AG09309 (cell line): ENCODE measurements at places on chromosomes 5 and 9.

GRCh38 chr9:28951945-28952344 is 1378.7 kb upstream of the C9orf72 start:
- DNase-seq = no peak

DNA sequence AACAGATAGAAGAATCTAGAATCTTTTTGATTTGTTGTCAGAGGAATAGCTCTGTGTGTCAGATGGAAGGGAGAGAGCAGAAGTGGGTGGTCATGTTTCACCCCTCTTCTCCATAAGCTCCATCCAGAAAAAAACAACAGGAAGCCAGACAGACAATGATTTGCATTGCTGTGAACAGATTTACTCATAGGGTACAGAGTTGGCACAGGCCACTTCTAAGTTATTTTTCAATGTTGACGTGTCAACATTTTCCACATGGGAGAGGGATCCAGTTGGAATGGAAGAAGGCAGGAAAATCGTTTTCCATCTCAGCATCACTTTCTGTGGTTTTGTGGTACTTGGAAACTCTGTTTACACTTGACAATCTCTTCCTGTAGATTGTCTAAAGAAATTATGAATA is 86.7 kb downstream of the INSYN2B start:
- no peak for DNase-seq

DNA sequence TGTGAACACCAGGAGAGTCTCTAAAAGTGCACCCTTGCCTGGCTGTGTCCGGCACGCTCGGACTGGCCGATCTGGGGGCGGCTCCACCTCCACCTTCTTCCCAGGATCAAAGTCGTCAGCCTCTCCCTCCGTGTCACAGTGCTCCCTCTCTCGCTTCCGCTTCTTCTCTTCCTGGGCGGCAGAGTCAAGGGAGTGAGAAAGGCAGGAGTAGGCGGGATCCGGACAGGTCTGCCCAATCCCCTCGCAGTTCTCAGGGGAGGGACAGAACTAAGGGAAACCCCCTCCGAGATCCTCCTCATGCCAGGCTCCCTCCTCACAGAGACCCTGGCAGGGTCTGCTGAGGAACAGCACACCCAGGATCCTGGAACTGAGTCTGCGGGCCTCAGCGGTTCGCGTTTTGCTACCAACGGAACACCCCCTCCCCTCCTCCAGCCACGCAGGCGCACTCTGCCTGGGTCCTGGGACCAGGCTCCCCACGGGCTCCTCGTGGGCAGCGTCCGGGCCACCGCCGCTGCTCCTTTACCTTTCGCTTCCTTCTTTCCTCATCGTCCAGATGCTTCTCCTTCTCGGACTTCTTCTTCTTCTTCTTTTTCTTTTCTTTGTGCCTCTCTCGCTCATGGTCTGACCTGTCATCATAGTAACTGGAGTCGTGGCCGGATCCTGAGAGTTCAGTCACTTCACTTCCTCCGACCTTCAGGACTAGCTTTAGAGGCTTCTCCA is 1.3 kb downstream of the BRD9 start:
- no peak for DNase-seq

DNA sequence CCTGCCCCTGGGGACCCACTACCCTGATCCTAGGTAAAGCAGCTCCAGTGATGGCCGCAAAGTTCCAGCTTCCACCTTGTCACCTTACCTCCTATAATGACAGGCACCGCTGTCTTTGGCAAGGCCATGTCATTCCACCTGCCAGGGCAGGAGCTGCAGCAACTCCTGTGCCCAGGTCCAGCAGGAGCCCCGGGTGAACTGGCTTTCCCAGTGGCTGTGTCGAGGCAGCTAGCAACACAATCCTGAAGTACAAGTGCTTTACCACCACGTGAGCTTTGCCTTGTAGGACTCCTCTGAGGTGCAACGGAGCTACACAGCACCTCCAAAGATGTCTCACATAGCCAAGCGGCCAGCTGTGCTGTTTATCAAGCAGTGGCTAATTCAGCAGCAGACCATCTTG is 20.7 kb upstream of the MGAT1 start:
- DNase-seq = no peak

DNA sequence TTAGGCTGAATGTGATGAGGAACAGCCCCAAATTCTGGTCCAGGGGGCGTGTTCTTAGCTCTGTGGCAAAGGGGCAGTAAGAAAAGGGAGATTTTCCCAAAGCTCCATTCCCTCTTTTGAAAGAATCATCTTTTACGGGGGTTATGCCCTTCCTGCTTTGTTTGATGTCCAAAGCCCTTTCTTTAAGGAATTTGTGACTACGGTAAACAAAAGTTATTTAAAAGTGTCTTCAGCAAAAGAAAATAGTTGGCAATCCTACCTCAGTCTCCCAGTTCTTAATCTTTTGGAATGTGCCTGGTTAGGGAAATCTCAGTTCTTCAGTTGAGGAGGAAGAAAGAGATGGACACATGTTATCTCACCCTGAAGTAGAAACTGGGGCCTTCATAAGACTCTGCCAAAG is 24.4 kb upstream of the ARSI start:
- DNase-seq = no peak

- DNase-seq = no peak
These were observed 25.5 kb downstream of the INSYN2B start for GRCh38 chr5:169954786-169955185.

DNA sequence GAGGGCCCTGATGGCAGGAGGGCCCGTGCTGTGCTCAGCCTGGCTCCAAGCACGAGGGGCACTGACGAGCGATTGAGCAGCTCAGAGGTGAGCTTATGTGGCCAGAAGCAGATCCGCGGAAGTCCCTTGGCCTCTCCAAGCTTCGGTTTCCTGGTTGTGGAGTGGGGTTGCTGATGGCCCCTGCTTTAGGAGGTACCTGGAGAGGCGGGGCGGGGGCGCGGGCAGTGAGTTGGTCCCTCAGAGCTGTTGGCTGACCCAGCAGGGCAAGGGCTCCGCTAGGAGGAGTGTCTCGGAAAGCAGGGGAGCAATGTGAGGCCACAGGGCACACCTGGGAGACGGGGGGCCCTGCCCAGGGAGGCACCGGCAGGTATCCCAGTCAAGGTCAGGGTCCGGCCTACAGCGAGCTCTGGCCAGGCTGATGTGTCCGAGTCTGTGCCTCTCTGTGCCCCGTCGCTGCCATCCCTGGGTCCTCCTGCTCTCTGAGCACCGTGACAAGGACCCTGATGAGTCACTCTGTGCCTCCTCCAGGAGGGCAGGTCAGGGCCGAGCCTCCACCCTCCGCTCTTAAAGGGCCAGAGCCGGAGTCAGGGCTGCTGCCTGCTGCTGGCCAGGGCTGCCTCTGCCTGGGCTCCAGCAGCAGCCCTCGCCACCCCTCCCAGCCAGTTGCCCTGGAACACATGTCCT is 14.8 kb downstream of the NCS1 start:
- DNase-seq = no peak

GRCh38 chr5:11733185-11733839 is 170.9 kb downstream of the CTNND2 start:
- DNase-seq = no peak

DNA sequence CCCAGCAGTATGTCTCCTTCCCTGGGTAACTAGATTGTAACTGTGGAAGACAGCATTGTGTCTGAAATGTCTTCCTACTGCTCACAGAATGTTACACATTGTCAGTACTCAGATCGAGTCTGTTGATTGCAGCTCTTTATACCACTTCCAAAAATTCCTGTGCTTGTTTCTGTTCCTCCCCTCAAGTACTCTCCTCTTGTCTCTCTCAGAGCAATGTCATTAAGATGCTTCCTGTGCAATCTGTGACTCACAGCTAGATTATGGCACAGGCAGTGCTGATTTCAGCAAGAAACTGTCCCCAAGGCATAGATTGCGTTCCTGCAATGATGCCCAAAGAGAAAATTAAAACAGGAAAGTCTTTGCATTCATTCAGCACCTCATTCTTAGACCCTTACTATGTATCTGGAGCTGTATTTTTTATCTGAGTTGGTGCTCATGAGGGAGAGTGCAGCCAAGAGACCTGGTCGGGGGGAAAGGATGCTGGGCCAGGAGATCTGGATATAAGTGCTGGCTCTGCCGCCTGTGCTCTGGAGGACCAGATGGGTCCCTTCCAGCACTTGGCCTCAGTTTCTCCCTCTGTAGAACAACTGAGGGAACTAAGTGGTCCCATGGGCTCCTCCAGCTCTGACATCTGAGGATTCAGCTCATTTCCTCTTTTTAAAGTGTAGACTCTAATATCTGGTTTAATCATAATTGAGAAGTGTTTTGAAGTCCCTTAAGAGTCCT is 40.8 kb upstream of the GNPDA1 start:
- peak; percentile 33 for DNase-seq

GRCh38 chr5:5340206-5340729 is 82.2 kb upstream of the ICE1 start:
- peak; percentile 93 for DNase-seq

DNA sequence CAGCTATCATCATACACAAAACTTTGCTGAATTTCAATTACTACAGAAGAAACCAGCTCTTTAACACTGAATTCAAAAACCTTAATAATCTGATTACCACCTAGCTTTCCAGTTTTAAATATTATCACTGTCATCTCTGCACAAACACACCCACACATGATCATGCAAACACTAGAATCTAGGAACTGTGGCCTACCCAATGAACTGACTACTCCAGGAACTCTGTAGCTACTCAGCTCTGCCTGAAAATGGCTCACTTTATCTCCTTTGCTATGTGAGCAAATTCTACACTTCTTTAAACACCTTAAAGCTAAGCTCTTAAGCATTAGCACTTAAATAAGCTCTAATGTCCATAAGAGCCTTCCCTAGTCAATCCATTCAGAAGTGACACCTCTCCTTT is 123.3 kb upstream of the DPYSL3 start:
- no peak for DNase-seq

DNA sequence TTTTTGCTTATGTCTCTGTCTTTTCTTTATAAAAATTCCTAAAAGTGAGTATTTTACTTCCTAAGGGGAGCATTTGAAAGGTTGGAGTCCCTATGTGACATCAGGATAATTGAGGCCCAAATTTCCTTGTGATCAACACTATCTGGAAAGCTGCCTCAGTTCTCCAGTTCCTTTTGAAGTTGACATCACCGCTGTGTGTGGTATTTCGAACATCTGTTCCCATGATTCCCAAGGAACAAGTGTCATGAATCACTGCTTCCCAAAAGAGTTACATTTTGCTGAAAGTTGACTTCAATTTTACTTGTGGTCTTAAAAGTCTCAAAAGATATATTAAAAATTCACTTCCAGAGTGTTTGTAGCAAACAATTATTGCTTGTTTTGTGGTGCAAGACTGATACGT is 452.1 kb upstream of the RGMB start:
- DNase-seq = no peak

DNA sequence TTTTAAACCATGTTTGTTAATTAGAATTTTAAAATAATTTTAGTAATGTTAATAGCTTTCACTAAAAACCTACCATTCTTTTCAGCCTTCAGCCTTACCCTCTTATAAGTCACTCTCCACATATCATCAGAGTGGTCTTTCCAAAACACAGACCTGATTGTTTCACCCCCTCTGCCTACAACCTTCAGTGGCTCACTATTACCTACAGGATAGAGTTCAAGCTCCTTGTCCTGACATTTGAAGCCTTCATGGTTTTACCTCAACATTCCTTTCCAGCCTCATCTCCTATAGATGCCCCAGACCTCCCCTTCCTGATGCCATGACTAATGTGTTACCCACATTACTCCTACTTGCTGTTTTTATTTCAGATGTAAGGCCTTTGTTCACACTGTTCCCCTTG is 27.8 kb upstream of the STRBP start:
- DNase-seq = no peak

- DNase-seq = peak; percentile 57
These were observed 87.8 kb downstream of the RXRA start for GRCh38 chr9:134413890-134414623.

DNA sequence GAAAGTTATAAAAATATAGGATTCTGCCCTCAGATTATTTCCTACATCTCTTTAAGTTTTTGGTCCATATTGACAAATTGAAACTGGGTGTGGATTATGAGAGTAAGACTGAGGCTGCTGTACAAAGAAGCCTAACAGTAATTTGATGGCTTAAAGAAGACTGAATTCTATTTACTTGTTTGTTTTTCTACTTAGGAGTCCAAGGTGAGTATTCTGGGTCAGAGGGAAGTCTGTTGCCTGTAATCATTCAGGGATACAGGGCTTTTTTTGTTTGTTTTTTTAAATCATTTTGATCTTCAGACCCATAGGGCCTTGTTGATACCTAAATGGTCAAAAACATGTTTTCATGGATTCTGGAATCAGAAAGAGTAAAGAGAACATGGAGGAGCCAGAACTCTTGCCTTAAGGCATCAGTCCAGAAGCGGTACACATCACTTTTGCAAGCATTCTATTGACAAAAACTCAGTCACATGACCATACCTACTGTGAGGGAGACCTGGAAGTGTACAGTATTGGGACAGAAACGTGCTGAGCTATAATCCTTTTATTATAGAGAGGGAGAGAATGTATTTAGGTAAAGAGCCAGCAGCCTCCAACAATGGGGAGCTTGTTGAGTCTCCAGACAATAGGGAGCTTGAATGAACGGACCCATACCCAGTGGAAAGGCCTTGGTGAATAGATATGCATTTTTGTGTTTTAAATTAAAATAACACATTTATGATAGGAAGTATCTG is 102.7 kb downstream of the LRRC70 start:
- DNase-seq = no peak

DNA sequence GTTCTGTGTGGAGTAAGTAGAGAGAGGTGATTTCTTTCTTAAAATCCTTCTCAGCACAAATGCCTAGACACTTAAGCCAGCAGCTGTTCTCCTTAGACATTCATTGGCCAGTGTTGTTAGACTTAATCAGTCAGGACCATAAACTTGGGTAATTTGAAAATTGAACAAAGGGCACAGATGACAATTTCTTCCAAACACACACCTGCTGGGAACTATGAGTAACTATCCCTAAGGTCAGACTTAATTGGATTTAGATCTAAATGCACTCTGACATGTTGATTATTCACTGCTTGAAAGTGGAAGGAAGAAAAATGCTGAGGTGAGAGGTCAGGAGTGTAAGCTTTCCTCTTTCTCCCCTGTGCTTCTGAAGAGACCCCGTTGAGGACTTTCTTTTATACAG is 1083.7 kb upstream of the DMAC1 start:
- no peak for DNase-seq

DNA sequence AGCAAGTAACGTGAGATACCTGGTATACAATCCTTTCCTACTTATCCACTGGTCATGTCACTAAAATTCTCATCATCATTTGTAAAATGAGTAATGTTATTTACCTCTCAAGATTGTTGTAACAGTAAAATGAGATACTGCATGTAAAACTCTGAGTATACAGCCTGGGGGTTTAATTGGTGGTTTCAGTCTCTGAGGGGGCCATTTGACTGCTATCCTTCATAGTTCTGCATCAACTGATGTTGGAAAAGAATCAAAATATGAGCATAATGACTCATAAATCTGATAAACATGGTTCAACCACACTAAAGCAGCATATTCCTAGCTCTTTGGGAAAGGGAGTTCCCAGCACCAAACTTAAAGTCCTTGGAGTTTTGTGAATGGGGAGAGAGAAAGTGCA is 181.0 kb upstream of the GHR start:
- no peak for DNase-seq

DNA sequence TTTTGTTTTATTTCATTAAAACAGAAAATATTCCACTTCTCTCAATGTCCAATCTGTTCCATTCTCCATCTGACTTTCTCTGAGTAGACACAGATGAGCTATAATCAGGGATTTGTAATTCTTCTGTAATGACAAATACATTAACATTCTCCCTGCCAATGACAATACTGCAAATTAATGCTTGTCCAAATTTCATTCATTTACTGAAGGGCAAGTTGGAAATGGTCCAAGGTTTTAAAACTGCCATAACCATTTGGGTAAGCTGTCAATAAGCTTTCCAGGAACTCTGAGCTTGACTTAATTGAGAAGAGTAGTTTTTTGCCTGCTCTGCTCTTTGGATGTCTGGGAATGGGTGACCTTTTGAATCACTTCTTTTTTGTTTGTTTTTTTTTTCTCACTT is 253.5 kb downstream of the DMRTA1 start:
- no peak for DNase-seq
